Esophagus muscularis mucosa (tissue), 4 donors: ENCODE measurements at places on chromosomes 2 and 18. TPM values are rescaled to one million over a fixed set of nuclear protein-coding genes. Genes with fewer than 3 reads are reported as not detected.

The CGREF1 gene
- total RNA-seq: 1.4 TPM

The CFAP210 gene
- not detected for total RNA-seq

The RAX gene
- not detected for total RNA-seq

The NFU1 gene
- 45.5 TPM for total RNA-seq

The ZNF521 gene
- 20.6 TPM for total RNA-seq

The NOL4 gene
- not detected for total RNA-seq

The NAT8 gene
- total RNA-seq: not detected

The TP53I3 gene
- total RNA-seq: 11.3 TPM

The FRZB gene
- total RNA-seq: 10.1 TPM

The RFTN2 gene
- 5.0 TPM for total RNA-seq

GRCh38 chr2:43087413-43087812, 139.0 kb downstream of the ZFP36L2 start:
- no peak for DNase-seq

DNA sequence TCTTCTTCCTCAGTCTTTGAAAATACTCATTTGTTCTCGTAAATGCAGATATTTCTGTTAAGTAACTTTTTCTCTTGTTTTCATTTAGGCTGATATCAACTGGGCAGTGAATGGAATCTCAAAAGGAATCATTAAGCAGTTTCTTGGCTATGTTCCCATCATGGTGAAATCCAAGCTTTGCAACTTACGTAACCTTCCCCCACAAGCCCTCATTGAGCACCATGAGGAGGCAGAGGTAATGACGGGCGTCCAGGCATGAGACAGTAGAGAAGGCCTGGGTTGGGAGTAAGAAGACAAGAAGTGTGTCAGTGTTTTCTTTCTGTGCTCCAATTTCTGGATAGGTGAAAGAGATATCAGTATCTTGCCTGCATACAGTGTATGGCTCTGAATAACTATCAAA, 5.1 kb downstream of the POLR1B start:
- no peak for DNase-seq

DNA sequence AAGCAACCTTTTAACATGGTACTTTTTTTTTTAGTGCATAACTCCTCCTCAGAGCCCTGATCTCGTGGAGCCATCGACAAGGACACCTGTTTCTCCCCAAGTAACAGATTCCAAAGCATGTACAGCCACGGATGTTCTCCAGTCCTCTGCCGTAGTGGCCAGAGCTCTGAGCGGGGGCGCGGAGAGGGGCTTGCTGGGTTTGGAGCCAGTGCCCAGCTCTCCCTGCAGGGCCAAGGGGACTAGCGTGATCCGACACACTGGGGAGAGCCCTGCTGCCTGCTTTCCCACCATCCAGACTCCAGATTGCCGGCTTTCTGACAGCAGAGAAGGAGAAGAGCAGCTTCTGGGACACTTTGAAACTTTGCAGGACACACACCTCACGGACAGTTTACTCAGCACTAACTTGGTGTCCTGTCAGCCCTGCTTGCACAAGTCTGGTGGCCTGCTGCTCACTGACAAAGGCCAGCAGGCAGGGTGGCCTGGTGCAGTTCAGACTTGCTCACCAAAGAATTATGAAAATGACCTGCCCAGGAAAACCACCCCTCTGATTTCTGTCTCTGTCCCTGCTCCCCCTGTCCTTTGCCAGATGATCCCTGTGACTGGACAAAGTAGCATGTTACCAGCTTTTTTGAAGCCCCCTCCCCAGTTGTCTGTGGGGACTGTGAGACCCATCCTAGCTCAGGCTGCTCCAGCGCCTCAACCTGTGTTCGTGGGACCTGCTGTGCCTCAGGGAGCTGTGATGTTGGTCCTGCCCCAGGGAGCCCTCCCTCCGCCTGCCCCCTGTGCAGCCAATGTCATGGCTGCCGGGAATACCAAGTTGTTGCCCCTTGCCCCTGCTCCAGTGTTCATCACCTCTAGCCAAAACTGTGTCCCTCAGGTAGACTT, 4.5 kb downstream of the KLF11 start:
- DNase-seq: no peak

DNA sequence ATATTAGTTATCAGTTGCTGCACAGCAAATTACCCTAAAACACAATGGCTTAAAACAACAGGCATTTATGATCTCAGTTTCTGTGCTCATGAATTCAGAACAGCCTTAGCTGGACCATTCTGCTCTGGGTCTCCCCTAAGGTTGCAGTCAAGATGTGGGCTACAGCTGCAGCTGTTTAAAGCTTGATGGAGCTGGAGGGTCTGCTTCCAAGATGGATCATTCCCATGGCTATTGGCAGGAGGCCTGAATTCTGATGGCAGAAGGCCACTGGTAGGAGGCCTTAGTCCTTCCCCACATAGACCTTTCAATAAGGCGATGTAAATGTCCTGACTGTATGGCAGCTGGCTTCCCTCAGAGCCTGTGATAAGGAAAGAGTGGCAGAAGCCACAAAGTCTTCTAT, 118.6 kb upstream of the SERPINE2 start:
- DNase-seq: no peak

GRCh38 chr2:118661179-118661578, 186.3 kb downstream of the EN1 start:
- DNase-seq: peak; percentile 37

DNA sequence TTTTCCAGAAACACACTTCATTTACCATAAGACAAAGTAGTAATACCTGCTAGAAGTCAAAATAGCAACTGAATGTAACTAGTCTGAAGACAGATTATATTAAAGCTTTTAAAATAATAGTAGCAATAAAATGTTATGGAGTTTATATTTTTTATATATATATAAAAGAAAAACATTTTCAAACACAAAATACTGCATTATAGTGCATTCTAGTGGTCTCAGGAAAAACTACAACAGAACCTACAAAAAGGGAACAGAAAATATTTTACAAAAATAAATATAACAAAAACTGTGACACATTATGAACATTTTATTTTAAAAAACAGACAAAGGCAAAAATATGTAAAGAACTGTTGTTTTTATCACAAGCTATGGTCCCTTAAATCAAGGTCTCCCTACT, 48.0 kb downstream of the STRN start:
- DNase-seq: no peak

DNA sequence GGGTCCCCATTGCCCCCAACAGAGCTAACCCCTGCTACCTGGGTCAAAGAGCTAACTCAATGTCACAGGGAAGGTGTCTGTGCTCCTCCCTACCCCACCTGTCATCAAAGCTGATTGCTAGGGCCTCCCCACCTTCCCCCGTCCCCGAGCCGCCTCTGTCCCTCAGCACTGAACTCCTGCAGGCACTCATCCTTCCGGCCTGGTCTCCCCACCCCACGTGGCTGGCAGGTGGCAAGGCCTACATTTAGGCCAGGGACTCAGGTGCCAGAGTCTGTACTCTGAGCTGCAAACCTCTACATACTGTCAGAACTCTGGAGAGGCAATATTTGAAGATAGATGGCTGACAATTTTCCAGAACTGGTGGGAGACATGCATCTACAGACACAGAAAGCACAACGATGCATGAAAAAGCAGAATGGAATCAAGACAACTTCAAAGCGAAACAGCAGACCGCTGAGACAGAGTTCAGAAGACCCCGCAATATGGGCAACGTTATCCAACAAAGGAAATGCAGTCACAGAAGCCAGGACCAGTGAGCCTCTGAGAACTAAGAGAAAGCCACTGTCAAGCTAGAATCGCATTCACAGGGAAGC, 195.8 kb downstream of the HDAC4 start:
- DNase-seq: no peak

DNA sequence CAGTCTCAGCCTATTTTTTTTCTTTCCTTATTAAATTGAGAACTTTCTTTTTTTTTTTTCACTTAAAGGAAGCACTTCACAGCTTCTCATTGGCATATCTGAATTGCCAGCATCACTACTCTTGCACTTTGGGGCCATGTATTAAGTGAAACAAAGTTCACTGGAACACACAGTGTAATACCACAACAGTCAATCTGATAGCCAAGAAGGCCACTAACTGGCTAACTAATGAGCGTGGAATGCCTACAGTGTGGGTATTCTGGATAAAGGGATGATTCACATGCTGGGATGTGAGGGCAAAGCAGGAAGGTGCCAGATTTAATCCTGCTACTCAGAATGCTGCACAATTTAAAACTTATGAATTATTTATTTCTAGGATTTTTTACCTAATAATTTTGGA, 11.7 kb upstream of the C18orf63 start:
- peak; percentile 14 for DNase-seq

DNA sequence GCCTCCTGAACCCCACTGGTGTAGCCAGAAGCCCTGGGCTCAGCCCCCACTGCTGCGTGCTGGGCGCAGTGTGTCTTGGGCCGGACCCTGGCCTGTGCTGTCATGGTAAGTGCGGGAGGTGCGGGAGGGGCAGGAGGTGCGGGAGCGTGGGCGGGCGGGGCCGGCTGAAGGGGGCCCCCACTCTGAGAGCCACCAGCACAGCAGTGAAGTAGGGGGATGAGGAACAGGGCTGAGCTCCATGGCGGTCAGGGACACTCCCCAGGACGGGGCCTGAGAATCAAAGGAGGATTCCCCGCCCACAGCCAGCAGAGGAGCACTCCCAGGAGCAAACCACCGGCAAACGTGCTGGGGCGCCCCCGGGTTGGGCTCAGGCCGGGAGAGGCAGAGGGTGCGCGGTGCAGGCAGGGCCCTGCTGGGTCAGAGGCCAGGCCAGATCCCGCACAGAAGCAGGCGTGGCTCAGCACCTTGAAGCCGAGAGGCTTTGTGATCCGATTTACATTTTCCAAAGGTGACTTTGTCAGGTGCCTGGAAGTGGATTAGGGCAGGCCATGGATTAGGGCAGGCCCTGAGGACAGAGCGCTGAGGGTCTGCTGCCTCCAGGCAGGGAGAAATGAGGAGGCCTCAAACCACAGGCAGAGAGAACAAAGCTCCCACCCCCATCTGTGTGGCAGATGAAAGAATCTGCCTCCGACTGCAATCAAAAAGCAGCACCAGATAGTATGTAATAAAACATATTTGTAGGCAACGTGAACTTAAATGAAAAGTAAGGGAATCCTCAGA, 152.0 kb upstream of the RAB6C start:
- DNase-seq: no peak

DNA sequence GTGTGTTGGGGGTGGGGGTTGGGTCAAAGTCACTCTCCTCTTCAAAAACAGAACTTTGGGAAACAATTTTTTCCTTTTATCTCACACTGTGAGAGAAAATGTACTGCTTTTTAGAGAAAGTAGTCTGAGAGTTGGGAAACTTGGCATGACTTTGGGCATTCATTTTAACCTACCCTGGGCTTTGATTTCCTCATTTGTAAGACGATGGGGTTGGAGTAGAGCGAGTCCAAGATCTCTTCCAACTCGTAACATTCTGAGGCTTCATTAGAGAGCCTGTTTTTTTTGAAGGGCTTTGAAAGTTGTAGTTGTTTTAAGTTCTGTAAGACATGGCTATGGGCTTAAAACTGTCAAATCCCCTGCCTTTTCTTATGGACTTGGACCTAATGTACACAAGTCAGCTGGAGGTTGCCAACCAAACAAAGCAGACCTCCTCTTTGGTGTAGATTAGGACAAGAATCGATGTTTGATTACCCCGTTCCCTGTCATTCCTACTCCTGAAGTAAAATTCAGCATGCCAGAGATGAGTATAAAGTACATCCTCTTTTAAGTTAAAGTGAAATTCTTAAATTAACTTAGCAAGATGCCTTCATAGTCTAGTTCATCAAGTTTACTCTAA, 8.4 kb downstream of the PHLPP1 start:
- no peak for DNase-seq

GRCh38 chr2:71702971-71703898, 249.9 kb downstream of the DYSF start:
- no peak for DNase-seq

- no peak for DNase-seq
These were observed 13.3 kb upstream of the RAB17 start for GRCh38 chr2:237603718-237604362.

GRCh38 chr2:120499784-120500495, 154.0 kb downstream of the INHBB start:
- DNase-seq: no peak

- DNase-seq: no peak
These were observed 88.5 kb upstream of the HPCAL1 start for GRCh38 chr2:10214179-10214578.

DNA sequence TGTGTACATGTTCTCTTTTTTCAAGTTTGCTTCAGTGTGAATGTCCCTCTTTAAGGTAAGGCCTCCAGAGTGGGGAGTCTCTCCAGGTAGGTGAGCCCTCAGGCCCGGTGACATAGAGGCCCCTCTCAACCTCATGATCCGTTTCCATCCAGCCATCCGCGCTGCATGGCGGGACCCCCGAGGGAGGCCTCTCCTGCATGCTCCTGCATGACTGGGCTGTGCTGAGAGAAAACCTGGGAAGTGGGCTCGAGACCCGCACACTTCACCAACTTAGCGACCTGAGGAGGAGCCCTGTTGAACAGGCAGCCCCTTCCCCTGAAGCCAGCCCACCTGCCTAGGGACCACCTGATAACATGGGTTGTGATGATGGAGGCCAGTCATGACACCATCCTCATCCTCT, 131.3 kb upstream of the EPAS1 start:
- no peak for DNase-seq
